Muscle of leg (tissue), 16 donors: ENCODE measurements at places on chromosomes 12 and 14.

GRCh38 chr12:105357162-105357691, 26.7 kb downstream of the C12orf75 start:
- DNase-seq: no peak

- no peak for DNase-seq
Measured at GRCh38 chr12:115672086-115672485, 605.4 kb downstream of the MED13L start.

GRCh38 chr14:96095581-96096476, 56.7 kb downstream of the C14orf132 start:
- DNase-seq: peak; percentile 20

DNA sequence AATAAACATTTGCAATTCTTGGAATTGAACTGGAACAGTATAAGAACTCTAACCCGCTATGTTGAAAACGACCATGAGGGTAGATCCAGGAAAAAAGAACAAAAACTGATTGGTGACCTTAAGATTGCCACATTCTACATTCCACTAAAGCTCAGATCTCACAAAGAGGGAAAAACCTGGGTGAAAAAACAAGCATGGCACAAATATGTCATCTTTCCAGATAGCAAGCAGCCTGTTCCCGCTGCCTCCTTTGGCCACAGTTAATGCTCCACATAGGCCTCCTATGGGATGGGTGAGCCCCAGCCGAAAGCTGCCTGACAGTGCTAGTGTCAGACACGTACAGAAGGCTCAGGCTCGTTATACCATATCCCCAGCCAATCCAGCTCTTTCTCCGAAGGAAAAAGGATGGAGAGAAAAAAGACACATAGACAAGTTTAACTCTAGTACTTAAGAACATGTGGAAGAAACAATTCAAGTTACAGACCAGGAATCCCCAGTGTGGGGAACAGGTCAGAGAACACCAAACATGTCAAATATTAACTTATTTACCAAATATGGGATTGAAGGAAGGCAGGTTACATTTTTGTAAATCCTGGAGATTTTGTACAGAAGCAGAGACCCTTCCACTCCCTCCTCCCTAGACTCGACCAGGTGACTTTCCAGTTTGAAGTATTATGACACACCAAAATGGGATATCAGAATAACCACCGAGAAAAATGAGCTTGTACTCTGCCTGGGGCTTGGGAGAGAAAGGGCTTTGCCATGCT, 14.7 kb downstream of the LETMD1 start:
- DNase-seq: no peak

DNA sequence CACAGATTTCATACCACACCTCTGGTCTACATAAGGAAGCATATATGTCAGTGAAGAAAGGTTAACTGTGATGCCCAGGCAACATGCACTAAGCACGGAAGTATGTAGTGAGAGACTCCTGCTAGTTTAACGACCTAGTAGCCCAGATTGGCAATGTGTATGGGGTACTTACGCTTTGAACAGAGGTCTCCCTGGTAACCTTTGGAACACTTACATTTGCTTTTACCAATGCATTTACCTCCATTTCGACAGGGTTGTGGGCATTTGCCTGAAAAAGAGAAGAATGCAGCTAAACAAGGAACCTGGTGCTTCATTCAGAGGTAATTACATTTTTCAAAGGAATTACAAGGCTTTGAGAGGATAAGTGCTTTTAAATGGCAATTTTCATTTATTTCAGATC, 65.2 kb downstream of the WIF1 start:
- DNase-seq: peak; percentile 7

GRCh38 chr12:132711080-132711843, 620 bp downstream of the PGAM5 start:
- no peak for DNase-seq

GRCh38 chr14:95480109-95480886, 36.2 kb downstream of the SYNE3 start:
- DNase-seq: peak; percentile 54

- no peak for DNase-seq
Measured at GRCh38 chr12:126233625-126234024, 1168.4 kb downstream of the AACS start.

GRCh38 chr12:108457734-108458361, 57.2 kb upstream of the FICD start:
- DNase-seq: no peak

GRCh38 chr12:81627336-81628189, 131.6 kb downstream of the PPFIA2 start:
- peak; percentile 59 for DNase-seq

DNA sequence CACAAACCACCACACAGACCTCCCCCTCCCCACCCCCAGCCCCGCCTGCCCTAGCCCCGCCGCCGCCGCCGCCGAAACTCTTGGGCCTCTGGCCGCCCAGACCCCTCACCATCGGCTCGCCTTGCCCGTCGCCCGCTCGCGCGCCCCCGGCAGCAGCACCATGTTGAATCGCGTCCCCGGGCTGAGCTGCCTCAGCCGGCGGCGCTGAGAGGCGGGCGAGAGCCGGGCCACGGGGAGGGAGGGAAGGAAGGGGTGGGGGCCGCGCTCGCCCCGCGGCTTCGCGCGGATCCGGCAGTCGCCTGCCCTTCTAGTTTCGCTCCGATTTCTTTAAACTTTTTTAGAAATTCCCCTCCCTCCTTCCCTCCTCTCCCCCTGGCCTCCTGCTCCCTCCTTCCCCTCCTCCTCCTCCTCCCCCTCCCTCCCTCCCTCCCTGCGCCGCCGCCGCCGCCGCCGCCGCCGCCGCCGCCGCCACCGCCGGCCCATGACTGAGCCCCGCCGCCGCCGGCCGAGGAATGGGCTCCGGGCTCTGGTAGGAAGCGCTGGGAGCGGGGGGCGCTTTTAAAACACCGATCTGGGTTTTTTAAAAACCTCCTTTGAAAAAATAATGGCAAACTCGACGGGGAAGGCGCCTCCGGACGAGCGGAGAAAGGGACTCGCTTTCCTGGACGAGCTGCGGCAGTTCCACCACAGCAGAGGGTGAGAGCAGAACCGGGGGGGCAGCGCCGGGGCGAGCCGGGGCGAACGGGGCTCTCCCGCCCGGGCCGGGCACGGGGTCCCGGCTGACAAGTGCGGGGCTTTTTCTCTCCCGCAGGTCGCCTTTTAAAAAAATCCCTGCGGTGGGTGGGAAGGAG, at the start of gene ARID2:
TSS of gene ARID2 (plus strand) at position 474 of the 851 bp plus-strand sequence. CDS start at position 605, 131 bp downstream.
- peak; percentile 89 for DNase-seq

DNA sequence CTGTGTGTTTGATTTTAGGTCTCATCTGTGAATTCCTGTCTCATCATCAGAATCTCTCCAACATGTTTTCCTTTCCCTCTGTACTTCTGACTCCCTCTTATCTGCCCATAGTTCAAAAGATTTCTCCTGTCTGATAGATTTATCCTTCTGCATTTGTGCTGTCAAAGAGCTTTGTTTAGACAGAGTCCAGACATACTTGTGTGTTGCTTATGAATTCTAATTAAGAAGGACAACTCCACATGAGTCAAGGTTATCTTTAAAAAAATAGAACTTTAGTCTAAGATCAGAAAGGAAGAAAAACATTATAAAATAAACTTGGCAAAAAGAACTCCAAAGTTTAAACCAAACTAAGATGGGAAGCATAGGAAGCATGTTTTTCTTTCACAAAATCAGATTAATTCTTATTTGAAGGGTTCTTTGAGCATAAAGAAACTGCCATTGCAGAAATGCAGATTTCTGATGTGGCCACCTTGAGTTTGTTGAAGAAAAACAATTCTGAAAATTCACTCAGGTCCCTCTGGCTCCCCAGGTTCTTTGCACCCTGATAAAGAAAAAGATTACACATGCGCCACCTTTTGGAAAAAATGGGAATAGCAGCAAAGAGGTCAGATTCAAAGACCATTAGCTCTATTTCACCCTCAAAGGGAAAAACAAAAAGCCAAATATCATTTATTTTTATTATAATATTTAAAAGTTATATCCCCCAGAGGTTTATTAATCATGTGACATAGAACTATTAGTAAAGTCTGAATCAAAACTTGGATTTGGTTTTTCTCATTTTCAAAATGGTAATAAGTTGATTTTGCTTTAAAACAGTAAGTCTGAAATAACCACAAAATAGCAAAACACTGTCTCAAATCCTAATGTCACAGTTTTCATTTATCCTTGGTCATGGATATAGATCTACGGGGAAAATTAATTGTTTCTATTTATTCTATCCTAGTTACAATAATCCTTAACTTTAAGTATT, 143.7 kb upstream of the DCN start:
- DNase-seq: peak; percentile 96

DNA sequence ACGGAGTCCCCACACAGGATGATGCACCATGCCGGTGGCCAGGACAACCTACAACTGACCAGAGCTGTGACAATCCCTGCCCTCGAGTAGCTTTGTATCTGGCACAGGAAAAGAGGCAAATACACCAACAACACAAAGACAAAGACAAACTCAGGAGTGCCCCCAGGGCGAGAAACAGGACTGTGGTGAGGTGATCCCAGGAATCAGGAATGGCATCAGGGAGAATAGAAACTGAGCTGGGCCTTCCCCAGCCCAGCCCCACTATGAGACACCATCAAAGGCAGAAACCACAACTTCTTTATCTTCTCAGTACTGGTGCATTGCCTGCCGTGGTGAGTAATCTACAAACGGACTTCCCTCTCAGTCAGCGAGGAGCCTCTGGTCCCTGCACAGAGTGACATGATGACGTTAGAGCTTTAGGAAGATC, 157.7 kb downstream of the TTC7B start:
- DNase-seq: no peak

DNA sequence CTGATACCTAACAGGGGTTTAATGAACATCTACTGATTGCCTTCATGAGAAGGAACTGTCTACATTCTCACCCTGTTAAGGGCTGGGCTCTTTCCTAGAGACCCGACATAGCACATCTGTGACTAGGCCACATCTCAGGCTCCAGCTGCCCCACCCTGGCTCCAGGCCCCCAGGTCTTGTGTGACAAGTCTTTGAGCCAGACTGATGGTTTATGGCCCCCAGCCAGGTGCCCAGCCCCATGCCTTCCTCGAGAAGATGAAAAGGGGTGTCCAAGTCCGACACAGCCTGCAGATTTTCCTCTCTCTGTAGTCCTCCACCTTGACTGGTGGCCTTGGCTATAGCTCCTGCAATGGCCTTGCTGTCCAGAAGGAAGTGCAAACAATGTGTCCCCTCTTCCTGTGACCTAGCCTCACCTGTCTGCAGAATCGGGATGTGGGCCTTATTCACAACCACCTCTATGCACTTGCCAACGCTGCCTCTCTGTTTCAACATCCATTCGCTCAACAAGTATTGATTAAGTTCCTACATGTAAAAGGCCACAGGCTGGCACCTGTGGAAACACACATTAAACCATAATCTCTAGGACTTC, 4.2 kb downstream of the ACTN1 start:
- no peak for DNase-seq

GRCh38 chr12:6632026-6632983, 3.5 kb downstream of the LPAR5 start:
- peak; percentile 82 for DNase-seq

DNA sequence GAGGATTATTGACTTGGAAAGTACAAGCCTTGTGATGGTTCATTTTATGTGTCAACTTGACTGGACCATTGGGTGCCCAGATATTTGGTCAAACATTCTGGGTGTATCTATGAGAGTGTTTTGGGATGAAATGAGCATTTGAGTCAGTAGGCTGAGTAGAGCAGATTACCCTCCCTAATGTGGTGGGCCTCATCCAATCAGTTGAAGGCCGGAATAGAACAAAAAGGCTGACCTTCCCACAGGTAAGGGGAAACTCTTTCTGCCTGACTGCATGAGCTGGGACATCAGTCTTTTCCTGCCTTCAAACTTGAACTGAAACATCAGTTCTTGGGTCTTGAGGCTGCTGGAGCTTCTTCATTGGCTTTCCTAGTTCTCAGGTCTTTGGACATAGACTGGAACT, 98.1 kb downstream of the ANO2 start:
- no peak for DNase-seq

DNA sequence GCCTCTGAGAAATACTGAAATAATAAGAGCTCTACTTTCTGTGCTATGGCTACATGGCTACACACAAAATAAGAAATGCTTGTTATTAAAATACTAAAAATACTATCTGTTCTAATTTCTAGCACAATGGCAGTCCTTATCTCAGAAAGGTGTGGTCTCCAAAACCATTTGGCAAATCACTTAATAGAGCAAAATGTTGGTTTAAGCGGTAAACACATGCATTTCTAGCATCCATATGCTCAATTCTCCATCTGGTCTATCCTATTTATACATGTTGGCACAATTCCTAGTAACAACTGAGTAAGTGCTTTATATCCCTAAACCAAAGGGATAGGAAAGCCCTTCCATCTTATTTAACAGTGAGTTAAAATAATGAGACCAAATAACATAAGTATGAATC, 107.0 kb downstream of the PAPLN start:
- DNase-seq: peak; percentile 69

GRCh38 chr14:63982156-63982555, 129.4 kb downstream of the SYNE2 start:
- no peak for DNase-seq

DNA sequence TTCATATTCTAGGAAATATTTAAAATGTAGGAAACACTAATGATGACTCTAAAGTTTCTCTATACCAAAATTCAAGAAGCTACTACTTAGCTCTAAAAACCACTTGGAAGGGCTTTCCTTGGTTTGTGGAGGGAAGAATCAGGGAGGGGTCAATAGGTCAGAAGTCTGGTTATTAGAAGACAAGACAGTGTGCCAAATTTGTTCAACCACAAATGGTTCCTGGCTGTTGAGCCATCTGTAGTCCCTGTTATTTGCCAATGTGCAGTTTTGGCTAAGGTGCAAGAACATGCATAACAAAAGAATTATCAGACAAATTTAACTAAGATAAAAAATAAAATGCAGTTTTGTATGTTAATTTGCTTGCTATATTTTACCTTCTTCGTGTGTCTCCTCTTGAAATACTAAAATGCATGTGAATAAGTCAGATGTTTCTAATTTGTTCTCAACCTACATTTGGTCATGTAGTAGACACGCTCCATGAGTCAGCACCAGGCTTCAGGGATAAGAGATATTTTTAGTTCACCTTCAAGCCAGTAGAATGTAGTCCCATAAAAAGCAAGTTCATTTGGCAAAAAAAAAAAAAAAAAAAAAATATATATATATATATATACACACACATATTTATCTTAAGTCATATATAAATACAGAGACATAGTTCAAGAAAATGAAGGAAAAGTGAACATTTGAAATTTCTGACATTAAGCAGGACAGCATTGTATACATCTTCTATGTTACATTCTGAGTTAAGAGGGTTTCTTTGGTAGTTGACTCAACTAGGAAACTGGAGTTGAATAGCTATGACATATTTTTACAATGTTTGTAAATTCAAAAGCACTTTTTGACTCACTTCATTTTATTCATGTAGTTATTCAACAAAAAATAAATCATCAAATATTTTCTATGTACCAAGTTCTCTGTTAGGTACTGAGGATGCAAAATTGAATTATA, 123.3 kb downstream of the KCNC2 start:
- DNase-seq: no peak

DNA sequence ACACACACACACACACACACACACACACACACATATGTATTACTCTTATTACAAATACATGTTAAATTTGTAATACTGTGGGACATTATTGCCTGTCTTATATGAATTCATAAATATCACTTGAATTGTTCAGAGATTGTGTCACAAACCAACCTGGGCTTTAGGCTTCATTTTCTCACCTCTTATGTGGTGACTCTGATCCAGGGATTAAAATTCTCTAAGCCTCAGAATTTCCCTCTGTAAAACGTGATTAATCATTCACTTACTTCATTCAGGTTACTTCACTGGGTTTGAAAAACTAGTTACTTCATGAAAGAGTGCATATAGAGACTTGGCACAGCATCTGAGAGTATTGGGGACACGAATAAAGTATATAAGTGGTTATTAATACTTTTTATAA, 240.3 kb upstream of the PDZRN4 start:
- no peak for DNase-seq

GRCh38 chr12:105611340-105611739, 280.8 kb downstream of the C12orf75 start:
- DNase-seq: peak; percentile 11

GRCh38 chr12:25352083-25352918, 101.6 kb upstream of the KRAS start:
- no peak for DNase-seq
